Gastrocnemius medialis (tissue), 4 donors: ENCODE measurements at places on chromosomes 6 and 20. TPM values are rescaled to one million over a fixed set of nuclear protein-coding genes. Genes with fewer than 3 reads are reported as not detected.

RCAN2 gene
- total RNA-seq = 38.1 TPM

DPPA5 gene
- not detected for total RNA-seq

EFCAB8 gene
- total RNA-seq = not detected

- DNase-seq = no peak
Observed at GRCh38 chr6:10849901-10850300, 11.6 kb upstream of the MAK start.

- no peak for DNase-seq
Observed at GRCh38 chr20:24153101-24154040, 164.8 kb upstream of the GGTLC1 start.
